ENCODE measurements at places on chromosomes 1 and 21.

- peak; percentile 35 for DNase-seq
These were observed 35.9 kb downstream of the KCNA2 start for GRCh38 chr1:110570307-110570706.

GRCh38 chr21:46160907-46161632 lies 5.7 kb upstream of the FTCD start:
- DNase-seq = peak; percentile 64

DNA sequence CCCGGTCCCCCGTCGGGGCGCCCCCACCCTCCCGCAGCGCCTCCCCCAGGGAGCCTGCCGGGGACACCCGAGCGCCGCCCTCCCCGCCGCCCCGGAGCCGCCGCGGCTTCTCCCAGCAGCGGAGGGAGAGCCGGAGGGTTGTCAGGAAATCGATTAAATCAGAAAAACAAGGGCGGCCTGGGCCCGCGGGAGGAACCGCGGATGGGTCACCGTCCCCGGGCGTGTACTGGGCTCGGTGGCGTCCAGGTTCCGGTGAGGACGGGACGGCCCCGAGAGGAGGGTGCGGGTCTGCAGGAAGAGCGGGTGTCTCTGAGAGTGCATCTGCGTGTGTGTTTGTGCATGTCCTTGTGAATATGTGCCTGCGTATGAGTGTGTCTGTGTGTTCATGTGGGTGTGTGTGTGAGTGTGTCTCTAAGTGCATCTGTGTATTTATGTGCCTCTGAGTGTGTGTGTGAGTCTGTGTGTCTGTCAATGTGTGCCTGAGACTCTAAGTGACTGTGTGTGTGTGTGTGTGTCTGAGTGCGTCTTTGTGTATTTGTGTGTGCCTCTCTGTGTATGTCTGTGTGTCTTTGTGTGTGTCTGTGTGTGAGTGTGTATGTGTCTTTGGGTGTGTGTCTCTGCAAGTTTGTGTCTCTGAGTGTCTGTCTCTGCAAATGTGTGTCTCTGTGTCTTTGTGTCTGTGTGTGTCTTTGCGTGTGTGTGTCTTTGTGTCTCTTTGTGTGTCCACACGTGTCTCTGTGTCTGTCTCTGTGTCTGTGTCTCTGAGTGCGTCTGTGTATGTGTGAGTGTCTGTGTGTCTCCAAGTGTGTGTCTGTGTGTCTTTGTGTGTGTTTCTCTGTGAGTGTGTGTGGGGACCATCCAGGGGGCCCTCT lies 1.1 kb downstream of the SPSB1 start:
- DNase-seq = peak; percentile 33

GRCh38 chr1:244276646-244277045 lies 175.1 kb downstream of the ADSS2 start:
- no peak for DNase-seq

DNA sequence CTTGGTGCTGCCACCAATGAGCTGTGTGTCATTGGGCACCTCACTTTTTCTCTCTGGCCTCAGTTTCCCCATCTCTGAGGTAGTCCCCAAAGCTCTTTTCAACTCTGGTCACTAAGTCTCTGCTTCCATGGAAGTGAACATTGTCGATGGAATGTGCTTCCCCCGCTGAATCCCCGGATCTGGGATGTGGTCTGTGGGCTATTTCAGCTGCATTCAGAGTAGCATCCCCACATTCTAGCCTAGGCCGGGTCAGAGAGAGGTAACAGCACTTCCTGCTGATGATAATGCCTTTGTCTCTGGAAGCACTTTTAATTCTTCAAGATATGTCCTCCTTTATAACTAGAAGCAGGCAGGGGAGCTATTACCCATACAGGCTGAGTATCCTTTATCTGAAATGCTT lies 29.8 kb downstream of the RASSF5 start:
- DNase-seq = peak; percentile 49

DNA sequence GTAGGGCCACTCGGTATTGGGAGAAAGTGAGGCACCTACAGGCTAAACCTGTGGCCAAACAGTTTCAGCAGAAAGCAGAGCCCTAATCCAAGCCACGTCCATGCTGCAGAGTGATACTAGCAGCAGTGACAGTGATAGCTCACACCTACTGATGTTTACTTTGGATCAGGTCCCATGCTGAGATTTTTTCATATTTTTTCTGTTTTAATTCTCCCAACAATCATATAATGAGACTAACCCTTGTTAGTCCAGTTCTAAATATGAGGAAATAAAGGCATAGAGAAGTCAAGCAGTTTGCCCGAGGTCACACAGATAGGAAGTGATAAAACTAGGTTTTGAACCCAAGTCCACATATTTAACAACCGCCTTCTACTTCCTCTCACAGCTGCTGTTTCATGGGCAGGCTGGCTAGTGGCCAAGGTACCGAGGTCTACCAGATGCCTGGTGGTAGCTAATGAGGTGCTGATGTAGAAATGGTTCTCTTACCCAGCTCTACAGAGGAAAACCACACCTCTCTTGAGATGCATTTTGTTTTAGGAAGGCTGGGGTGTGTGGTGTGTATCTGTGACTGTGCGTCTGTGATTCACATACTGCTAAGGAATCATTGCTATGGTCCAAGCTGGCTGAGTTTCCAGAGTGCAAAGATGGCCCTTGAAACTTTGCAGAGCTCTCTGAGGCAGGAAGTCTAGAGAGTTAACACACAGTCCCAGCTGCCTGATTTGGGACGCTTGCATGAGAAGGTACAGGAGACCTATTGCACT lies 80.3 kb upstream of the ARTN start:
- peak; percentile 55 for DNase-seq

DNA sequence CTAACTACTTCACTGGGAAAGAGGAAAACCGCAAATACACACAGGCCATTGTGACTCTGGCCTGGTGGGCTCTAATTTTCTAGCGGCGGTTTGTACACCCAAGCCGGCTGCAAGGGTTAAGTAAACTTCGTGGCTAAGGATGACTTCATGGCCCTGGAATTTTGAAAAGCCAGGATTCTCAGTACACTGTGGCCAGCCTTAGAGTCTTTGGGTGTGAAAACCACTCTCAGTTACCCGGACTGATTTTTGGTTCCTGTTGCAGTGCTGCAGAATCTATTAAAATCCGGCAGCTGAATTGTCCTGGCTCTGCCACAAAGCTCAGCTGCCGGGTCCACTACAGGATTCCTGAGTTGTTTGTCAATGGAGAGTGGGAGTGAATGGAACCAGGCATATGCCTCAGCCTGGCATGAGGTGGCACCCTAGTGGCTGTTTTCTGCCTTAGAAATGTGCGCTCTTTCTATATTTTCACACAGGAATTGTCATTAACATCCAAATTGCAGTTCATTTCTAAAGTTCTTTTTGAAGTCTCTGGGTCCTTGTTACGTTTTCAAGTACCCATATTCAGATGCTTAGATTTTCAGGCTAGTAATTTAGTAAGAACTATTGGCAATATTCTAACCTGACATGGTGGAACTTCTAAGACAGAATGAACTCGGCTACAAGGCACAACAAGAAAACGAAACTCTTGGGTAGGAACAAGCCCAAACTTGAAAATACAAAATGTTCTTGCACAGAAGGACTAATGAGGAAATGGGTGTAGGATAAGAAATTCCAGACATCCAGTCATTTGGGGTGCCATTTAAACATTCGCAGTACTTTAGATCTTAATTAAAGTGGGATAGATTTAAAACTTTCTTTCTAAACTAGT lies 255.9 kb downstream of the NFIA start:
- DNase-seq = peak; percentile 88

Measured in urothelium cell line (cell line).